RPMI8226 (cell line): ENCODE measurements at places on chromosomes 13 and 19.

DNA sequence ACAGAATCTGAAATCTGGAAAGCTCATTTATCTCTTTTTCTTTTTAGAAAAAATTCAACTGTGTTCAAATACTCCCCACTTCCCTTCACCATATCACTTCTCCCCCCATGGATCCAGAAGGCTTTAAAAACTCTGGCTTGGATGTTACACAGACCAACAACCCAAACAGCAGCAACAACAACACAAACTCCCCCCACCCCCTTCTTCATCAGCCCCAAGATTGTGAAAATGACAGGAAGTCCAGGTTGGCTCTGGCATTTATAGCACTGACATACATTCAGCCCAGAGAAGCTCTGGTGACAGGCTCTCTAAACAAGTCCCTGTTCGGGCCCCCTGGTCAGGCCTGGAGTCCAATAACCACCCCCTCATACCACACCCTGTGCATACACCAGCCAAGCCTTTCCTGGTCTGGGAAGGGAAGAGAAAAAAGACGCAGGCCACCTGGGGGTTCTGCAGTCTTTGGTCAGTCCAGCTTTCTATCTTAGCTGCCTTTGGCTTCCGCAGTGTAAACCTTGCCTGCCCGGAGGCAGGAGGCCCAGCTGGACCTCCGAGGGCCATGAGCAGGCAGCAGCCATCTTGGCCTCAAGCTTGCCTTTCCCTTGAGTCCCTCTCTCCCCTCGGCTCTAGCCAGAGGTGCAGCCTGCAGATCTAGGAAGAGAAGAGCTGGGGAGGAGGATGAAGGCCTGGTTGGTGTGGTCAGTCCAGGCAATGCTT is 6.8 kb downstream of the CDX2 start:
- no peak for DNase-seq

- DNase-seq: peak; percentile 47
Observed at GRCh38 chr19:7582446-7582845, 13.2 kb upstream of the CAMSAP3 start.

- no peak for DNase-seq
Observed at GRCh38 chr13:90270226-90270625, 1077.3 kb upstream of the MIR17HG start.

- DNase-seq: no peak
Observed at GRCh38 chr13:20349564-20350381, 117.7 kb upstream of the GJB6 start.

DNA sequence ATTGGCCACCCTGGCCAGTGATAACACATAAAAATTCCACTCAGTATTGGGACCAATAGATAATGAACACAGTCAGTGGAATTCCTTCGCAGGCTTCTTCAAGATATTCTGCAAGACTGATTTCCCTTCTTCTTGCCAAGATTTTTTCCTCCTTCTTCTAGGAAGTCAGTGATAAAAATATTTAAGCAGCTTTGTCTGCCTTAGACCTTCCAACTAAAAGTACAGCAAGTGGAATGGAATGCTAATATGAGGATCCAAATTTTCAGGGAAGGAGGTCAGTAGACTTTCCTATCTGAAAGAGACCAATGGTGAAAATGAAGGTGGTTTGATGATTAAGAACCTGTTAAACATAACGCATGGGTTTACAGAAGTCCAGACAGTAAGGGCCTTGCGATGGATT is 9.6 kb downstream of the STARD13 start:
- DNase-seq: no peak

- DNase-seq: no peak
Observed at GRCh38 chr19:17922138-17922537, 10.7 kb upstream of the CCDC124 start.

DNA sequence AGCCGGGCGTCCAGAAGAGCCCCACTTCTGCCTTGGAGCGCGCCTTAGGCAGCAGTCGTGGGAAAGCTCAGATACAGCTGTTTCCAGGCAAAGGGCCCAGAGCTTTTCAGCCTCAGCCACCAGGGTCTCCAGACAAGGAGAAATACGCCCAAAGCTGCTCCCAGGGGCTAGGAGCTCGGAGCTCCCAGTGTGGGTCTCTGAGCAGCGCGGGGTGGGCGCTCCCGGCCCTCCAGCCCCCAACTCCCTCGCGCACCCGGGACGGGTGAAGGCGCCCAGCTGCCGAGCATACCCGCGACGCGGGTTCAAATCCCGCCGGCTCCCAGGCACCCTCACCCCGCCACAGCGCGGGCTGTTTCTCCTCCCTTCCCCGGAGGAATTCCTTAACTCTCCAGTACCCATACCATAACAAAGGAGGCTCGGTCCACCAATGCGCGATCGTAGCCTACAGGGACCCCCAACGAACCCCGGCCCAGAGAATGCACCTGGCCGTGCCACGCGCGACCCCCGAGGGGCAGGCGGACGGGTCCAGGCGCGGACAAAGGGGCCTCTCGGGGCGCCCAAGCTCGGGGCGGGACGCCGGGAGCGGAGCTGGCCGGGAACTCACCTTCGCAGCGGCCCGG is 507 bp downstream of the COL4A1 start:
- no peak for DNase-seq

DNA sequence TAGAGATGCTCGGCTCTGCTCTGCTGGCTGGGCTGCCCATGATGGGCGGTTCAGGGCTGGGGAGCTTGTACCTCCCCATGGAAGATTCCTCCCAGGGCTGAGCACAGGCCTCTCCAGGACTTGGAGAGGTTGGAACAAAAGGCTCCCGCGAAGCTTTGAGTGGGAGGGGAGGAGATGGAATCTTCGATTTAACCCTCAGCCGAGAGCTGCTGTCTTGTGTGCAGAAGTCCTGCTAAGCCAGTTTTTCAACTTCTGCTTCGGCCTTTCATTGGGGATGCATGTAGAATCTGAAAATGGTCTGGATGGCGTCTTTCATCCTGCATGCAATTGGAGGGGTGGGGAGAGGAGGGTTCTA is 163.3 kb downstream of the KDM4B start:
- no peak for DNase-seq

GRCh38 chr13:30502237-30502636 is 36.5 kb upstream of the HMGB1 start:
- no peak for DNase-seq

DNA sequence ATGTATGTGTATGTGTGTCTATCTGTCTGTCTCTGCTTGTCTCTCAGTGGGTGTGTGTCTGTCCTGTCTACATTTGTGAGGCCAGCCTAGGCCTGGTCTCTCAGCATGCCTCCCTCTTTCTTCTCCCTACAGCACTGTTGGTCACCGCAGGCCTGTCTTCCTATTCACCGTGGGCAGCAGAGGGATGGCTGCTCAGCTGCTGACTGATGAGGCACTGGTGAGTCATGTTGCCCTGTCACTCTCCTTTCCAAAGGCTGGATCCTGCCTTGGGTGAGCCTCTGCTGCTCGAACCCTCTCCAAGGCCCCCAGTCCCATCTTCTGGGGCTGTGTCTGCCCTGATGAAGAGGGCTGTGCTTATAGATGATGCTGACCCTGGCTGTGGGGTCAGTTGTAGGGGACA is 6.3 kb downstream of the ZNF71 start:
- no peak for DNase-seq

DNA sequence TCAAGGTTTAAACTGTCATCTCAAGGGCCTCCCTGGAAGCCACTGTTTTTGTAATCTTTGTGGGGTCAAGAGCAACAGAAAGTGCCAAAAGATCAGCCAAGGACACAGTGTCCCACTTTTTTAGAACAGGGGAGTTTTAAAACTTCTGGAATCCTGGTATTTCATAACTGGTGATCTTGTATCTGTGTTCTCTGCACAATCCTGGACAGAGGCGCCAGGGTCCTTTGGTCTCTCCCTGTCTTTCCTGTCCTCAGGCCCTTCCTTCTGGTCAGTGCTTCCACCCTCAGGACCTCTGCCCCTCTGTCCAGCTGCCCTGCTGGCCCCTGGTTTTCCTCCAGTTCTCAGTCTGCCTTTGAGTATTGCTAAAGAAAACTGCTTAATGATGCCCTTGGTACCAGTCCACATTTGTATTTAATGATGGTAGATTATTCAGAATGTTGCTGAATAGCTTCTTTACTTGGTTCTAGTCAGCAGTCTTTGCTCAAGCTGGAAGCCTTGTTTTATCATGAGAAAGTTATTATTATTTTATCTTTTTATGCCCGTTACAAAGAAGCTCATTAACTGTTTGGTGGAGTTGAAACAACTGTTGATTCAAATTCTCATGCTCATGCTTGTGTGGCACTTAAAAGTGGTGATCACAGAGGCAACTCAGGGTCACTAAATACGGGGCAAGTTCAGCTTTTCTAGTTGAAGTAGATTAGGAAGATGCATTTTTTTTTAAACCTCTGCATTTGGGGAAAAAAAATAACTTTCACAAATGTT is 47.5 kb downstream of the WASF3 start:
- no peak for DNase-seq

DNA sequence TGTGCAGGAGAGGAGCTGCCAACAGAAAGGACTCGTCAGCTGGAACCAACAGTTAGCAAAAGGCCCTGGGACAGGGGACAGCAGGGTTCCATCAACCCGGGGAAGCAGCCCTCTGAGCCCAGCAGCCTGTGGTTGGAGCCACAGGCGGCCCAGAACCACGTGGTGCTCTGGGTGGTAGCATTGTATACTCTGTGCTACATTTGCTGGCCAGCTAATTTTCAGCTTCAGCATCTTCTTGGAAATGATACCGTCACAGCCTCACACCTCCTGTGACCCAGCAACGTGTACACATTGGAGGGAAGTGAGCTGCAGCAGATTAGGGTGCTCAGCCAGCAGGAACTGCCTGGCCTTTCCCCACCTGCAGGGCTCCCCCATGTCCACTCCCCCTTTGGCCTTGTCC is 13.1 kb upstream of the MTIF3 start:
- peak; percentile 8 for DNase-seq

GRCh38 chr13:35866801-35867200 is 264.4 kb downstream of the DCLK1 start:
- DNase-seq: no peak
